ENCODE measurements at places on chromosomes 5 and 9.

GRCh38 chr5:40494631-40495236 is 185.0 kb upstream of the PTGER4 start:
- no peak for DNase-seq

- DNase-seq = no peak
These were observed 10.1 kb downstream of the DAP start for GRCh38 chr5:10750909-10751308.

DNA sequence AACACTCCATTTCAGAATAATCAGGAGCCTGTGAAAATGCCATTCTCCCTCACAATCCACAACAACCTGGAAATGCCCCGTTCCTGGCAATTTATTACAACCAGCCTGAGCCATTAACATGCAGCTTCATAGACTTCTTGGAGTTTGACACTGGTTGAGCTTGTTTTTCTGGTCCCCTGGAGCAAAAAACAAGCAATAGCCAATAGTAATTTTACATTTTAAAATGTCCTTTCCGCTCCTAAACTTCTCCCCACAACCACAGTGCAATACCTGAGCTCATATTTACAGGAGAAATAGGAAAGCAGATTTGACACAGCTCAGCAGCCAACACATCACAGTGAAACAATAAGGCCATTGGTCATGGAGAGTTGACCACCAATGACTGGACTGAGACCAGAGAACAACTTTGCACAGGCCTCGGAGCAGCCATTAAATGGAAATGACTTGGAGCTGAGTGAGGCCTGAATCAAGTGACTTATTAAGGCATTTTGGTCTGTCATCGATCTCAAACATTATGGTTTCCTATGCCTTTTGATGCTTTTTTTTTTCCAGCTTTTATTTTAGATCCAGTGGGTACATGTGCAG is 73.0 kb downstream of the ENC1 start:
- DNase-seq = no peak

DNA sequence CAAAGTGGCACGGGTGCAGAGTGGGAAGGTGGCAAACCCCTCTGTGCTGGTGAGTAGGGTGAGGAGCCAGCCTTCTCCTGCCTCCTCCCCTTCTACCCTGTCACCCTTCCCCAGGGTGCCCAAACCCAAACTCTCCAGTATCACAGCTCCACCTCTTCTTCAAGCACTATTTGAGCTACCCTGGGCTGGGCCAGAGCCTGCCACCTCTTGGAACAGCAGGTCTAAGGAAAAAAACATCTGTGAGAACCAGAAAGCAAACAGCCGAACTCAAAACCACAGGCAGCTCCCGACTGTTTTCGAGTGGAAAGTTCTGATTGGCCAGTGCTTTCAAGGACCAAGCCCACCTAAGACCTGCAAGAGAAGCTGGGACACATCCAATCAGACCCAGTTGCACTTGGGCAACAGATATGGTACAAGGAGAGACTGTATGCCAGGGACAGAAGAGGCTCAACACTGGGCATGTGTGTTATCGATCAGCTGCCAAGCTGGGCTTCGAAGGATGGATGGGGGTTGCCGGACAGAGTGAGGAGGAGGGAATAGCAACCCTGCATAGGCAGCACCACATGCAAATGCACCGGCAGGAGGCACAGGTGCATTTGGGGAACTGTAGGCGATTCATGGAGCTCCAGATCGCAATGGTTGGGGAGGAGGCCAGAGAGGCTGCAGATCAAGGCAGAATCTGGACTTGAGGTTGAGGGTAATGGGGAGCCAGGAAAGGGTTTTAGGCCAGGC is 19.7 kb downstream of the ACSL6 start:
- DNase-seq = no peak

GRCh38 chr5:100275631-100276030 is 259.5 kb upstream of the FAM174A start:
- no peak for DNase-seq

GRCh38 chr5:147831465-147831864 is at the start of gene SPINK1:
TSS of gene SPINK1 (minus strand) at chr5:147831671. CDS start at chr5:147831577, 94 bp downstream.
- no peak for DNase-seq

DNA sequence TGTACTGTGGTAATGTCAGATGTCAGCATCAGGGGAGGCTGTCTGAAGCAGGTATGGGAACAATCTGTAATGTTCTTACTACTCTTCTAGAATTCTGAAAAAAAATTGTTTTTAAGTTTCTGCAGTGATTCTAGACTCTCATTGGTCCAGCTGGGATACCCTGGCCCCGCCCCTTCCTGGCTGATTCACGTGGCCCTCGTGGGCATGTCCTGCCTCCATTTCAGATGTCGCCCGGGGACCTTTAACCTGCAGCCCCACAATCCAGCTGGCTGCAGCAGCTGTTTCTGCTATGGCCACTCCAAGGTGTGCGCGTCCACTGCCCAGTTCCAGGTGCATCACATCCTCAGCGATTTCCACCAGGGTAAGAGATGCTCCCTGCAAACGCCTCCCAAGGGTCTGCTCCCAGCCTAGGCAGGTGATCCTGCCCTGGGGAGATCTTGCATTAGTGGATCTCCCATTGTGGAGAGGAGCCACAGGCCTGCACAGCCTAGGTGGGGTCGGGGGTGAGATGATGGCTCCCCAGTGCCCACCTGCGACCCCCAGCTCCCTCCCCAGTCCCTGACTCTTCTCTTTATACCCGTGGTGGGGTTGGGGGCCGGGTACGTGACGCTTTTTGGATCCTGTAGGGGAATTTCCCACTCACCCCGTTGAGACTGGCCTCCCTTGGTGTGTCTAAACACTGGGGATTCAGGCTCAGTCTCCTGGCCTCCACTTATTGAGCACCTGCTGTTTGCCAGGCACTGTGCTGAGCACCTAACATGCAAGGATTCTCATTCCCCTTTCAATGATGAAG is 36.5 kb downstream of the LAMC3 start:
- no peak for DNase-seq

DNA sequence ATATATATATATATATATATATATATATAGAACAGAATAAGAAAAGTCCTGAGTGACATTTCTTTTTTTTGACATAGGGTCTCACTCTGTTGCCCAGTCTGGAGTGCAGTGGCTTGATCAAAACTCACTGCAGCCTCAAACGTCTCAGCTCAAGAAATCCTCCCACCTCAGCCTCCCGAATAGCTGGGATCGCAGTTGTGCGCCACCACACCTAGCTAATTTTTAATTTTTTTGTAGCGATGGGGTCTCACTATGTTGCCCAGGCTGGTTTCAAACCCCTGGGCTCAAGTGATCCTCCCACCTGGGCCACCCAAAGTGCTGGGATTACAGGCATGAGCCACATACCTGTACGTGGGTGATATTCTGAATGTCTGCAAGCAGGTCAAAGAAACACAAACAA is 48.3 kb downstream of the SPRY4 start:
- DNase-seq = no peak

DNA sequence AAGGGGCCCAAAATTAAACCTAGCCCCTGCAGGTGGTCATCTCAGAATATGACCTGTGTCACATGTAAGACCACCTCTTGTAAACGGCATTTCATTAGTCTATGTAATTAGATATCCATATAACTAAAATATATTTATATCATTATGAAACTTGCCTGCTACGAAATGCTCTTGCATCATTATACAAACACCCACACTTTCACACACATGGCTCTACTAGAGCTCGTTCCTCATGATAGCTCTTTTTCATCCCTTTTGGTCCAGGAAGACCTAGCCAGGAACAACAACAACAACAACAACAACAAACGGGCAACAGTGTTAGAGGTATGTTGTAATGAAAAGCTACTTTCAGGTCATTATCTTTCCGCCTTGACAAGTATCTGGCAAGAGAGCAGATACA is 58.6 kb downstream of the LHFPL2 start:
- DNase-seq = no peak

GRCh38 chr5:10964806-10965205 is 203.8 kb upstream of the DAP start:
- no peak for DNase-seq

DNA sequence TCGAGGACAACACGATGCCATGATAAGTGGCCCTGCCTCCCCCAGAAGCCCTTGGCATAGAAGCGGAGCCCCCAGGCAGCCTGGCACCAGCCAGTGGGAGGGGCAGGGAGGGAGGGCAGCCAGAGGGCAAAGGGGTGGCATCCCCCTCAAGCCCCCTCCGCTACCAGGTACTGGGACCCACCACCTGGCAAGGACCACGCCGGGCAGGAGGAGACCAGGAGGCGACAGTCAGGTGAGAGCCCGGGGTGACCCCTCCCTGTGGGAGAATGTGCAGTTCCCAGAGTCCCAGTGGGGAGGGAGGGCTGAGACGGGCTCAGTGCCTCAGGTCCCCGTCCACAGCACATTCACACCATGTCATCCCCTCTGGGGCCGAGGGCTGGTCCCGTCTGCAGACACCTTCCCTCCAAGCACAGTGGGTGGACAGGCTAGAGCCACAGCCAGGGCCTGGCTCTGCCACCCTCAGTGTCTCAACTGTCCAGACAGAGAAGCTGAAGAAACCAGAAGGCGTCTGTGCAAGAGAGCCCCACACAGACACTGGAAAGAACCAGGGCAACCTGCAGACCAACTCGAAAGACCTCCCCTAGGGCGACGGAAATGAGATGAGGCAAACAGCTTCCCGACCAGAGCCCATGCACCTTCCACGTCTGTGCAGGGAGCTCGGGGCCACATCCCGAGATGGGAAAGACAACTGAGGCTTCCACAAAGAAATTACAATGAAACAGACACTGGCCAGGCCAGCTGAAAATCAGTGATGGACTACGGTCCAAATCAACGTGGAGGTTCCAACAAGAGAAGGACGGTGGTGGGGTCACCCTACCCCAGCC is 11.1 kb downstream of the BRD3 start:
- DNase-seq = no peak

- no peak for DNase-seq
These were observed 33.2 kb downstream of the F2RL2 start for GRCh38 chr5:76590027-76590426.

GRCh38 chr5:86974955-86975354 is 292.7 kb upstream of the RASA1 start:
- no peak for DNase-seq

DNA sequence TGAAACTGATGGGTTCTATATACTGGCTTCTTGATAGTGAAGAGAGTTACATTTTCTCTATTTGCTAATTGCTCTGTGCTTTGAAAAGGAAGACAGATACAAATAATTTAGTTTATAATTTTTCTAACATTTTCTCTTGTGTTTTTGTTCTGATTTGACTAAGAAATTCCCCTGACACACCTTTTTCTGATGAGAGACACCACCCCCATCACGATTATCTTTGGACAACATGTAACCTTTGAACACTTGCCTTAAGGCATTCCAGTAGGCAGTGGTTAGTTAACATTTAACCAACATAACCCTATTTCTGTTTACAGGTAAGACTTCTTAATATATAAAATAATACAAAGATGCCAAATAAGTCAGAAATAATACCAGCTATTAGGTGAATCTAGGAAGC is 4.1 kb upstream of the PTBP3 start:
- DNase-seq = no peak

DNA sequence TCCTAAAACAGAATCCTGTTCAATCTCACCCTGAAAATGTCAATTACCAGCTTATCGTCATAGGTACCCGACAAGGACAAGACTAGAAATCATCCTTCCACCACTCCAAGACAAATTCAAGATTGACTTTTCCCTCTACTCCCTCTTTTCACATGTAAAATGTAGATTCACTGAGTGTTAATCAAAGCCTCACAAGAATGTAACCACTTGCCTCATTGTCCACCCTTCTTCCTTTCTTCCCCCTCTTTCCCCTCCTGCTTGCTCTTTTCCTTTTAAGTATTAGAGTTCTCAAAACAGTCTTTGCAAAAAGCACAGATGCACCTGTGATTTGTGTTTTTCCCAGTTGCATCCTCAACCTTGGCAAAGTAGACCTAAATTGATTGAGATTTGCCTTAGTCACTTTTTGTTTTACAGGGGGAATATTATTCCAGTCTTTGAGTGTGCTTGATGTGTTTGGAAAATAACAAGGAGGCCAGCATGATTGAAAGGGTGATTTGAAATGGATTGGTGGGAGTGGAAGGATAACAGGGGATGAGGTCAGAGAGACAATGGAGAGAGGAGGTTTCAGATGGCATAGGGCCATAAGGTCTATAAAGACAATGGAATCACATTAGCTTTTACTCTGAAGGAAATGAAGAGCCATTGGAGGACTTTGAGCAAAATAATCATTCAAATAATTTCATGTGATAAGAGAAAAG is 231.3 kb upstream of the TYRP1 start:
- no peak for DNase-seq

DNA sequence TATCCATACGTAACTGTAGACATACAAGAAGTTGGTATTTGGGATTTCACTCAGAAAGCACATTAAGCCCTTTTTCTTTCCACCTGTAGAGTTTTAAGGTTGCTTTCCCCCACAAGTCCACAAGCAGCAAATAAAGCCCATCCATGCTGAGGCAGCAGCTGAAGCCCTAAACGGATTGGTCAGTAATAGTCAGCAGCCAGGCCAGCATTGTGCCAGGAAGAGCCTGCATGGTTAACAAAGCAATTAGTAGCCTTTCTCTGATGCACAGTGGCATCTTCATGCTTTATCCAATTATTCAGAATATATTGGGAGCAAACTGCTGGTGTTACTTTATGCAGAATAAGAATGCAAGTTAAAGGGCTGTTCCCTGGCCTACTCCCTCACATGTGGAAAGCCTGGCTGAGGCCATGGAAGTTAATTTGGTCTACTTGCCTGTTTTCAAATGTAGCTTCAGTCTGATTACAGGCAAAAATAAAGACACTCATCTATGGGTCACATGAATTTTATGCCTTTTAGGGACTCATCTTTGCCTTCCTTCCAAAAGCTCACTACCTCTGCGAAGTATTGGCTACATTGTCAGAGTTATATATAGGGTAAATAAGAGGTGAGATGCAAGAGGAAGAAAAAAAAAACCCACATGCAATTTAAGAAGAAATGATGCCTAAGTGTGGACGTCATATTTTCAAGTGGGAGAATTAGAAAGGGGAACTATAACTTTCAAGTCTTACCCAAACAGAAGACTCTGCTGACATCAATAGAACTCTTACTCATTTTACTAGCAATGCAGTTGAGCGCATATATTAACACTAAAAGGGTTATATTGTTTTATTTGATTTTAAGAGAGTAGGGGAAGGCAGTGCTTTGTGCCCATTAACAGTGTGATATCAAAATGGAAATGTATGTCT is 15.9 kb downstream of the EBF1 start:
- no peak for DNase-seq

Data from AG09319 (cell line).